ENCODE measurements at places on chromosomes 5 and 9.
A peak's percentile ranks its signal among the peaks of the same experiment; 100 is the strongest.

GRCh38 chr9:133943036-133943780, 48.9 kb downstream of the VAV2 start:
- no peak overlapping the region for H3K27ac ChIP-seq
- no peaks in the 10 kb centered on the region for H3K36me3 ChIP-seq
- H3K4me1 ChIP-seq = no peaks in the 10 kb centered on the region
- no peak for DNase-seq
- H3K27me3 ChIP-seq = no peaks in the 10 kb centered on the region

GRCh38 chr9:2859776-2860379, 16.0 kb upstream of the PUM3 start:
- H3K4me3 ChIP-seq = no peak overlapping the region
- peaks cover 11% of the 10 kb centered on the region for H3K4me1 ChIP-seq
- H3K36me3 ChIP-seq = peaks cover 9% of the 10 kb centered on the region
- peak overlapping the region; percentile 49 for H3K27ac ChIP-seq
- no peak for DNase-seq
- peaks cover 43% of the 10 kb centered on the region for H3K27me3 ChIP-seq

DNA sequence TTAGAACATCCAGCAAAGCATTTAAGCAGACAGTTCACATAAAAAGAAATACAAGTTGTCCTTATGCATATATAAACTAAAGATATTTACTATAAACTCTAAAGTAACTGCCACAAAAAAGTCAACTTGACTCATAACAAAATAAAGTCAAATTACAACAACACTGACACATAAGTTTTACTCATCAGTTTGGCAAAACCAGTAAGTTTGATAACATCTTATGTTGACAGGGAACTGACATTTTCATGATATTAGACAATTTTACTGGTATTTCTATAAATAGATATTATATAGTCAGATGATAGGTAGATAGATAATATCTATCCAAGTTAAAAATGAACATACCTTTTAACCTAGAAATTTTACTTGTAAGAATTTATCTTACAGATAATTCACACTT, 9.9 kb upstream of the TSLP start:
- H3K4me1 ChIP-seq = no peaks in the 10 kb centered on the region
- DNase-seq = no peak
- H3K27me3 ChIP-seq = peaks cover 37% of the 10 kb centered on the region
- H3K27ac ChIP-seq = no peak overlapping the region
- H3K4me3 ChIP-seq = no peak overlapping the region
- H3K36me3 ChIP-seq = peaks cover 6% of the 10 kb centered on the region

GRCh38 chr9:104923289-104923688, 4.7 kb downstream of the ABCA1 start:
- H3K27me3 ChIP-seq = no peaks in the 10 kb centered on the region
- H3K4me1 ChIP-seq = peaks cover 16% of the 10 kb centered on the region
- no peaks in the 10 kb centered on the region for H3K36me3 ChIP-seq
- no peak for DNase-seq
- H3K27ac ChIP-seq = no peak overlapping the region

- H3K27ac ChIP-seq = no peak overlapping the region
- peaks cover 7% of the 10 kb centered on the region for H3K4me1 ChIP-seq
- no peak for DNase-seq
- no peaks in the 10 kb centered on the region for H3K27me3 ChIP-seq
- H3K36me3 ChIP-seq = peaks cover 8% of the 10 kb centered on the region
- H3K4me3 ChIP-seq = no peak overlapping the region
These were observed 11.4 kb upstream of the SLC45A2 start for GRCh38 chr5:33995865-33996264.

DNA sequence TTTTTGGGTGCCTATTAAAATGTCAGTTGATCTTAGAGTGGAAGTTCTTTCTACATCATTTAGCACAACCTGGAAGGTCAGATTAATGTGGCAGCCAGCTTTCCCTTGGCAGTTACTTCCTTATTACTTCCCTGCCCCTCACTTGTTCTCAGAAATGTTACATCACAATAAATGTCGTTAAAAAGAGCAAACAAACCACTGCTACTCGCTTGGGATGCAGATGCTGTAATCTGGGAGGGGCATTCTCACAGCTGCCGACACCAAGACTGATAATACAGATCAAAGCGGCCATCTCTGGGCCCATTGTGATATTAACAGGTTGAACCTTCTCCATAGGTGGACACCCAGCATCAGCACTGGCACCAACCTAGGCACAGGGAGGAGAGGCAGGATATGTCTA, 29.3 kb downstream of the PLAC8L1 start:
- H3K27me3 ChIP-seq = peaks cover 49% of the 10 kb centered on the region
- H3K4me3 ChIP-seq = no peak overlapping the region
- no peak for DNase-seq
- H3K27ac ChIP-seq = no peak overlapping the region
- peaks cover 8% of the 10 kb centered on the region for H3K4me1 ChIP-seq

GRCh38 chr5:153974813-153975163, 63.9 kb downstream of the FAM114A2 start:
- H3K27ac ChIP-seq = no peak overlapping the region
- peaks cover 3% of the 10 kb centered on the region for H3K36me3 ChIP-seq
- H3K27me3 ChIP-seq = peaks cover 25% of the 10 kb centered on the region
- H3K4me1 ChIP-seq = peaks cover 5% of the 10 kb centered on the region
- no peak for DNase-seq

DNA sequence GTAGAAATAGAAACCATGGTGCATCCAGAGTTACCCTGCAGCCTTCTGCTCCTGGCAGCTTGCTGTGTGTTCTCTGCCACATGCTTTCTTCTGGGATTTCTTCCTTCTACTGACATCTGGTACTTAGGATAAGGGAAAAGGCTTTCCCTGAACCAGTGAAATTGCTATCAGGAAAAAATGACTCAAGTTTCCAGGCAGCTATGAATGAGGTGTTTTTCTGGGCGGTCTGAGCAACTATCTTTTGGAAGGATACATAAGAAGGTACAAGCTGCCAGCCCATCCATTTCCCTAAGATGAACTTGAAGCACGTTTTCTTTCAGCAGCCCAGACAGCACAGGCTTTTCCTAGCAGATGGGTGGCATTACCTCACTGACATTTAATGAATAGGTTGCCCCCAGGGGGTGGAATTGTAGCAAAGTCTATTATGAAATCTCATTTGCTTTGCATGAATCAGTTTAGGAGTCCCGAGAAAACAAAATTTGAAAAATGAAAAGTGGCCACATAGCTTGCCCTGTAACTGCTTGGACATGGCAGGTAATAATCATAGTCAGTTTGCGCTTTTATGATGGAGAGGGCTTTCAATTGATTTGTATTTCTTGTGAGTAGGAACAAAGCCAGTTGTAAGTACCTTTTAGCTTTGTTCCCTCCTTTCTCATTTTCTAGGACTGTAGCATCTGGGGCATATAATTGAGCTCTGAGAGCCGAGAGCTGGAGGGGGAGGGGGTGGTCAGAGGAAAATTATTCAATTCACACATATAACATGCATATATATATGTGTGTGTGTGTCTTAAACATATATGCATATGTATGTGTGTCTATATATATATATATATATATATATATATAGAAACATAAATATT, 108.5 kb downstream of the C9orf152 start:
- H3K4me3 ChIP-seq = no peak overlapping the region
- H3K27me3 ChIP-seq = no peaks in the 10 kb centered on the region
- H3K27ac ChIP-seq = no peak overlapping the region

DNA sequence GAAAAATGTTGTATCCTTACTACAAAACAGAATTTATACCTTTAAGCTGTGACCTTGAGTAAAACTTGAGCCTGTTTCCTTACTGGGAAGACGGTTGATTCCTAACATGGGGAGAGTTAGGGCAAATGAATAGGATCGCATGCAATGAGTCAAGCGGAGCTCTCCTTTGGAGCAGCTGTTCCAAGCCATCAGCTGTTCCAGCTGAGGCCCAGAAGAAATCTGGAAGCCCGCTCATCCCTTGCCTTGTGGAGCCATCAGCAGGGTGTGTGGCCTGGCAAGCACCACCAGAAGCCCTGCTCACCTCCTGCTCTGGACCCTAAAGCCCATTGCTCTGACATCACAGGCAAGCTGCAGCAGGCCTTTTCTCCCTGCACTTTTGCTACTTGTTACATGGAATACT, 8.0 kb downstream of the KIAA1191 start:
- no peak for DNase-seq
- H3K4me3 ChIP-seq = no peak overlapping the region
- no peaks in the 10 kb centered on the region for H3K27me3 ChIP-seq

GRCh38 chr5:27682600-27682999, 644.2 kb upstream of the CDH9 start:
- no peak overlapping the region for H3K4me3 ChIP-seq
- DNase-seq = no peak
- no peaks in the 10 kb centered on the region for H3K36me3 ChIP-seq
- H3K4me1 ChIP-seq = no peaks in the 10 kb centered on the region
- H3K27me3 ChIP-seq = no peaks in the 10 kb centered on the region
- H3K27ac ChIP-seq = no peak overlapping the region

DNA sequence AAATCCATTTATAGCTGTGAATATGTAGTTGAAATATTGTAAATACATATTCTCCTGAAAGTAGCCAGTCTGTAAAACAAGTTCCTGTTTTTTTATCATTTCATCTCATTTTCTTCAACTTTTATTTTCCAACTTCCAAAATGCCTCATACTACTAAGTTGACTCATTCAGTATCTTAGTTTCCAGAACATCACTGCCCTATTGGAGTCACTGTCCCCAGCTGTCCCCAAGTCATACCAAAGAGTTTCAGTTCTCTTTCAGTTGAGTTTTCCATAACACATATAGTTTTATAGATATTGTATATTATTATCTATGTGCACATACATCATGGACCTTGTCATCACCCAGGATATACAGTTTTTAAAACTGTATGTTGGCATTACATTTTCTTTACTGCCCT, 261.7 kb downstream of the CDH12 start:
- no peaks in the 10 kb centered on the region for H3K36me3 ChIP-seq
- no peaks in the 10 kb centered on the region for H3K27me3 ChIP-seq
- no peak overlapping the region for H3K27ac ChIP-seq
- H3K4me3 ChIP-seq = no peak overlapping the region
- no peaks in the 10 kb centered on the region for H3K4me1 ChIP-seq

DNA sequence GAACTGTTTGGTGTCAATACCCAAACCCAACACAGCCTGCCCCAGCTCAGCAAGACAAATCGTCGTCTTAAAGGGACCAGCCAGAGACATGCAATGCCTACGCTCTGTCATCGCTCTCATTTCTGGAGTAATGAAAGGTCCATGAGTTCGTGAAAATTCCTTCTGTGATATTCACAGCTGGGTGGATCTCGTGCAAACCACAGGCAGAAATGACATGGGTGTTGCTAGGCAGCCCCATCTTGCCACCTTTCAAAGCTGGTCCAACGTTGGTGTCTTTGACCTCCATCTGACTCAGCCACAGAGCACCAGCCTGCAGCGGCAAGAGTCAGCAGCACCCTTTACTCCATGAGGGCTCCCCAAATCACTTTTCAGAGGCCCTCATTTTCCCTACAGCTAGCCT, 215.3 kb downstream of the SLIT3 start:
- no peak overlapping the region for H3K4me3 ChIP-seq
- H3K27me3 ChIP-seq = no peaks in the 10 kb centered on the region
- no peaks in the 10 kb centered on the region for H3K36me3 ChIP-seq
- no peak for DNase-seq
- H3K27ac ChIP-seq = no peak overlapping the region
- H3K4me1 ChIP-seq = peaks cover 2% of the 10 kb centered on the region

GRCh38 chr9:21286099-21286498, 19.0 kb downstream of the IFNA5 start:
- no peaks in the 10 kb centered on the region for H3K36me3 ChIP-seq
- no peaks in the 10 kb centered on the region for H3K4me1 ChIP-seq
- H3K27ac ChIP-seq = no peak overlapping the region

DNA sequence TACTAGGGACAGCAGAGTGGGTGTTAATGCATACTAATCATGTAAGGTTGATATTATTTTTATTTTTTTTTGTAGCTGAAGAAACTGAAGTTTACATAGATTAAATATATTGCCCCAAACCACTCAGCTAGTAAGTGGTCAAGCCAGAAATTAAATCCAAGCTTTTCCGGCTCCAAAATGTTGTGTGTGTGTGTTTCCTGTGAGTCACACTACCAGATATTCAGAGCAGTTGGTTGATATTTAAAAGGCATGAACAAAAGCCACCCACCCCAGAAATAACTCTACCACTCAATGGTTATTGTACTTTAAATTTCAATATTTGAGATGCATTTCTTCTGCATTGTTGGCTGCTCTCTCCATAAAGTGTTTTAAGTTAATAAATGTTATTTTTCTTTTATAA, 29.5 kb downstream of the KCNN2 start:
- H3K4me3 ChIP-seq = no peak overlapping the region
- no peaks in the 10 kb centered on the region for H3K27me3 ChIP-seq
- H3K4me1 ChIP-seq = no peaks in the 10 kb centered on the region
- DNase-seq = no peak

GRCh38 chr5:37323607-37324006, 47.3 kb downstream of the NUP155 start:
- H3K4me3 ChIP-seq = no peak overlapping the region
- no peak for DNase-seq
- no peak overlapping the region for H3K27ac ChIP-seq
- peaks cover 11% of the 10 kb centered on the region for H3K36me3 ChIP-seq
- H3K27me3 ChIP-seq = no peaks in the 10 kb centered on the region

DNA sequence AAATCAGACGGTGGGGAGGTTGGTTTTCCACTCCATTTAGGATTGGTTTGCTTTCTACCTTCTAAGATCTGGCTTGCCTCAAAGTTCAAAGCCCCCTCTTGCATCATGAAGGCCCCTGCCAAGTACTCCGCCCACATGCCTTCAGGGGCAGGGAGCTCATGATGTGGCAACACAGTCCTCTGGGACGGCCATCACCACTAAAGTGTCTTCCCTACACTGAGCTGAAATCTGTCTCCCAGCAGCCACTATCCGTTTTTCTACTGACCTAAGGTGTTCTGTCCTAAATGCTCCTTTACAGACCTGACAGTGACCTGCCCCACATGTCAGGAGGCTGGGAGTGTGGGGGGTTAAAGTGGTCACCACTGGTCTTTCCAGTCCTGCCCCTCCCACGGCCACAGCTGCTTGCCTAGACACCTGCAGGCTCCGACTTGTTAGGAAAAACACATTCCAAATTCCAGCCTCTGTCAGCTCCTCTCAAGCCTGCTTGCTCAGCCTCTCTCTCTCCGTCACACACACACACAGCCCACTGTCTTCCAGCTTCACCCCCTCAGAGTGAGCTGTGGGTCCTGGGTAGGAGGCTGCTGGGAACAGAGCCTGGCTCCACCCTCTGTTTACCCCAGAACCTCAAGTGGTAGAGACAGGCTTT, 44.9 kb downstream of the SHB start:
- DNase-seq = no peak
- H3K4me3 ChIP-seq = no peak overlapping the region
- H3K36me3 ChIP-seq = no peaks in the 10 kb centered on the region
- peaks cover 17% of the 10 kb centered on the region for H3K27me3 ChIP-seq

- DNase-seq = no peak
- peaks cover 4% of the 10 kb centered on the region for H3K27me3 ChIP-seq
- H3K36me3 ChIP-seq = no peaks in the 10 kb centered on the region
- H3K4me1 ChIP-seq = peaks cover 8% of the 10 kb centered on the region
- peak overlapping the region; percentile 45 for H3K27ac ChIP-seq
These were observed 55.0 kb downstream of the ARHGEF37 start for GRCh38 chr5:149636191-149636860.

DNA sequence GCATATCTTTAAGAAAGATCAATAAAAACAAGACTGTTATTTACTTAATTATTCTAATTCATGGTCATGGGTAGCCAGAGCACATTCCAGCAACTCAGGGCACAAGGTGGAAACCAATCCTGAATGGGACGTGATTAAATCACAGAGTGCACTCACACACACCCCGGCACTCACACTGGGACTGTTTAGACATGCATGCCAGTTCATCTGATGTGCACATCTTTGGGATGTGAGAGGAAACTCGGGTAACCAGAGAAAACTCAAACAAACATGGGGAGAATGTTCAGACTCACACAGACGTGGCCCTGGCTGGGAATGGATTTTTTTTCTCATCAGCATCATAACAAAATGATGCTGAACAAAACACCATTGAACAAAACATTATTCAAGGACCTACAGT, 29.4 kb downstream of the SMAD5 start:
- peaks cover 8% of the 10 kb centered on the region for H3K4me1 ChIP-seq
- H3K27ac ChIP-seq = peak overlapping the region; percentile 16
- peaks cover 6% of the 10 kb centered on the region for H3K36me3 ChIP-seq
- H3K4me3 ChIP-seq = no peak overlapping the region
